ENCODE measurements at places on chromosomes 11 and 22.

- peak; percentile 61 for DNase-seq
Measured at GRCh38 chr11:61534933-61535839, 26.6 kb downstream of the LRRC10B start.

DNA sequence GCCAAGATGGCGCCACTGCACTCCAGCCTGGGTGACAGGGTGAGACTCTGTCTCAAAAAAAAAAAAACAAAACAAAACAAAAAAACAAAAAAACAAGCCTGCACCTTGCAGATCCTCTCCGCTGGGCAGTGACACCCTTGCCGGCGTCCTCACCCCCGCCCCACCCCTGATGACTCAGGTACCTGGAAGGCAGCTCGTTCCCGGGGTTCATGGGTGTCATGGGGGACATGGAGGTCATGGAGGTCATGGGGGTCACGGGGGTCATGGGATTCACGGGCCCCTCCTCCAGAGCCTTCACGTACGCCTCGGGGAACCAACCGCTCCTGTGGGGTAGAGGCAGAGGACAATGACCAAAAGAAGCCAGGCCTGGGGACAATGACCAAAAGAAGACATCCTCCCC lies 3.0 kb upstream of the SLC16A8 start:
- DNase-seq: no peak

DNA sequence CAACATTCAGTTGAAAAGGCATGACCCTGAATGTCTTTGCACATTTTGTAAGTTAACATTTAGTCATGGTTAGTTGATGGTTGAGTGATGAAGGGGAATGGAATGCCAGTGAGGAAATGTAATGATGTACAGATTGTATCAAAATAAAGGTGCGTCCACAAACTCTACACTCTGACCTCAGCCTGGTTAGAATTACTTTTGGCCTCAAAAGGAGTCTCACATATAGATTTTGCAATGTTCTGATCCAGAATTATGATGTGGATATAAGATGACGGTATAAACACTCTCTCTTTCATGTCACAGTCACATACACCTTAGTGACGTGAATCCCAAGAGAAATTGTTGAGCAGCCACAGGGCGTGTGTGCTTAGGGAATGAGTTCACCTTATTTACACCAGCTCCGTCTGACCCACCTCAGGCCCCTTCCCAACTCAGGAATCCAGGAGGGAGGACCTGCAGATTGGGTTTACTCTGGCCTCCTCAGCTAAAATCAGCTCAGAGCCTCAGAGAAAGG lies 100.1 kb downstream of the RDX start:
- no peak for DNase-seq

DNA sequence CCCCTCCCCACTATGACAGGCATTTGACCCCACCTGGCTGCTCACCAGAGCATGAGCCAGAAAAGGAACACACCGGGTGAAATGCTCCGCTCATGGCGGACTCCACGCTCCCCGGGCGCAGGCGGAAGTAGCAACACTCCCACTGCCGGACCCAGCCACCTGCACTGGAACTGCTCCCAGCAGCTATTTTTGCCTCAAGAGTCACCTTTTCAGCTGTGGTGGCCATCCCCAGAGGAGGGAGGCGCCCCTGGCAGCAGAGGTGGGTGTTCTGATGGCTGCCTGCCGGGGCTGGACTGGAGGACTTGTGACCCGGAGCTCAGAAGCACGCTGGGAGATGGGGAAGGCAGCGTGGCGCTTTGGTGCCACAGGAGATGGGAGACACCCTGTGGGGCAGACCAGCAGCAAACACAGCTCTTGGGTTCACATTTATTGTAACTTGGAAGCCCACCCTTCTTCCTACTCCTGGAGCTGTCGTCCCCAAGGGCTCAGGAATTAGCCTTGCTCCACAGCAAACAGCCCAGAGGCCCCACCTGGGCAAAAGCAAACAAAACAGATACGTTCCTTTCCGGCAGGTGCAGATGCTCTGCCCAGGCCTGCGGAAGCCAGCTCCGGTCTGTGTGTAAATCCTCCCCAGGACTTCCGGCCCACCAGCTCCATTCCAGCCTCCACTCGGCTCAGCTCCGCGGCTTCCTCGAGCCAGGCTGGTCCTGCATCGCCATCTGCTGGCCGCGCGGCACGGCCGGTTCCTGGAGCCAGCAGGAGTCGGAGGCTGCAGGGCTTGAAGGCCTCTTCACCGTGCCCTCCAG lies 3.7 kb downstream of the RPS19BP1 start:
- DNase-seq: peak; percentile 92

GRCh38 chr11:2305140-2305778 lies 3.4 kb downstream of the TSPAN32 start:
- peak; percentile 81 for DNase-seq

DNA sequence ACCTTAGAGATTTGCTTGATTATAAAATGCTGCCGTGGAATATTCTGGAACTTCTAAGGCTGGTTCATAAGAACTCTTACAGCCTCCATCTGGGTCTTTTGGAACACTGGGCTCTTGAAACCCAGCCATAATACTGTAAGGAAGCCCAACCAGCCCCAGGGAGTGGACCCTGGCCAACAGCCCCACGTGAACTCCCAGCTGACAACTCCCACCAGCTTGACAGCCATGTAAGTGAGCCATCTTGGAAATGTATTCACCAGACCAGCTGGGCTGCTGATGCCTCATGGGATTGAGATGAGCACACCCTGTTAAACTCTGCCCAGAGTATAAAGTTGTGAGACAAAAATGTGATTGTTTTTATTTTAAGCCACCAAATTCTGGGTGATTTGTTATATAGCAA lies 378.7 kb upstream of the RAG2 start:
- DNase-seq: no peak

GRCh38 chr22:32082331-32082730 lies 39.3 kb downstream of the SLC5A1 start:
- DNase-seq: no peak

DNA sequence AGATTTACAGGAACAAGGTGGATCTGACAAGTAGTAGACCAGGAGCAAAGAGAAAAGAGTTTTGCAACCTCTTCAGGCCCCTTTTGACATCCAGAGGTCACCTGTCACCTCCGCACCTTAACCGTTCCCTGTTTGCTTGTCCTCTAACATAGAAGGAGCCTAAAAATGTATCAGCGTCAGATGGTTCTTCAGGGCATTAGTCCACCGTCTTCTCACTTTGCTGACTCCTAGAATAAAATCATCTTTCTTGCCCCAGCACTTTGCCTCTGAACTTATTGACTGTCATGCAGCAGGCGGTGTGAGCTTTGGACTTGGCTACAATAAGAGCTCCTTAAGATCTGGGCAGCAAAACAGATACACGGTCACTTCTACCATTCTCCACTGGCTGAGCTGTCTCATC lies 339.7 kb upstream of the B3GAT1 start:
- DNase-seq: no peak

DNA sequence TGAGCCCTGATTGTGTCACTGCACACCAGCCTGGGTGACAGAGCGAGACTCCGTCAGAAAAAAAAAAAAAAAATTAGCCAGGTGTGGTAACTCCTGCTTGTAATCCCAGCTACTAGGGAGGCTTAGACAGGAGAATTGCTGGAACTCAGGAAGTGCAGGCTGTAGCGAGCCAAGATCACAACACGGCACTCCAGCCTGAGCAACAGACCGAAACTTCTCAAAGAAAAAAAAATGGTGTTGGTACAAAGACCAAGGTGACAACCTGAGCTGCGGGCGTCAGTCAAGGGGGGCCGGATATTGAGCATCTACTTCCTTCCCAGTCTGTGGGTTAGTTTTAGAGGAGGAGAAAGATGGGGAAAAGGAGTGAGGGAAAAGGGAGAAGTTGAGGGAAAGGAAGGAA lies 48.5 kb upstream of the HSPA8 start:
- DNase-seq: peak; percentile 71

- DNase-seq: no peak
Measured at GRCh38 chr11:103380031-103380430, 270.8 kb downstream of the DYNC2H1 start.

DNA sequence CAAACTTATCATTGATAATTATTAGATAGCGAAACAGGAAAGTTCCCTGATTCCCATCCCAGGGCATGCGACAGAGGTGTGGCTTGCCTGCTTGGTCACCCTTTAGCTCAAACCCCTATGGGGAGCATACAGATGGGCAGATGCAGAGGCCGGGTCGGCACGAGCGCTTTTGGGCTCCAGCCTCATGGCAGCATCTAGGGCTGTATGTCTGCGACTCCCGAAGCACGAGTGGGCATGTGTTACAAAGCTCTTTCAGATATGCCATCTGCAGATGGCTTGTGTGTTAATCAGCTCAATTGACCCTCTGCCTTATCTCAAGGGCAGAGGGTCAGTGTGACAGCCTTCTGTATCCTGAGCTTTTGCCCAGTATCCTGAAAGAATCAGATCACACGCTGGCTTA lies 2069.3 kb upstream of the RAG2 start:
- no peak for DNase-seq

DNA sequence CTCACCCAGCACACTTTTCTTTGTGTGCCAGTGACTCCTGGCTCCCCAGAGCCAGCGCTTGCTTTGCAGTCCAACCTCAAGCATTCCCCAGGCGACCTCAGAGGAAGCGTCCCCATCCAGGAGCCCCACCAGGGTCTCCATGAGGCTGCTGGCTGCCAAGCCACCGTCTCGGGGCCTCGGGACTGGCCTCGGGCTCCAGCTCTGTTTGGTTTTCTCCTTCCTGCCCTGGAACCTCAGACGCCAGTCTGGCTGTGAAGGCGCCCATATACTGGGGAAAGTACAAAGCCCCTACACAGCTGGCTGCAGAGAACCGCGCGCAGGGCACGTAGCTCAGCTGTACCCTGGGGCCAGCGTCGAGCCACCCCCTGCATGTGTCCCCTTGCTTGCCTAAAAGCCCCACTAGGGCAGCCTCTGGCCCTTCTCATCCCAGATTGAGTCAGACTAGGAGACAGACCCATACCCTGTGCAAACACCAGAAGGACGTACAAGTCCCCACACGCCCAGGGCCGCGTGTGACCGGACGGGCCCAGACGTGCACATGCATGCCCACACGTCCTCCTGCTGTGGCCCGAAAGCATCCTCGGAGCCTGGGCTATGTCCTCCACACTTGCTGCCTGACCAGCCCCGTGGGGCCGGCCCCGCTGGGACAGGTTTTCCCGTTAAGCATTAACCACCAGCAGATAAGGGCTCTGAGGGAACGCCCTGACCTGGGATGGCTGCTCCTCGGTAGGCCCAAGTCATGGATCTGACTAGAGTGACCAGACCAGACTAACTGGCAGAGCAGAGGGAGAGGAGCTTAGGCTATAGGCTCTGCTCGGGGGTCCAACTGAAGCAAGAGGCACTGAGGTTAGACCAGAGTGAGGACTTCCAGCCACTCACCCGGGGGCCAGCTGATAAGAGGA lies 4.2 kb upstream of the SYT8 start:
- DNase-seq: peak; percentile 35

GRCh38 chr11:35907648-35908431 lies 36.0 kb upstream of the LDLRAD3 start:
- DNase-seq: no peak

DNA sequence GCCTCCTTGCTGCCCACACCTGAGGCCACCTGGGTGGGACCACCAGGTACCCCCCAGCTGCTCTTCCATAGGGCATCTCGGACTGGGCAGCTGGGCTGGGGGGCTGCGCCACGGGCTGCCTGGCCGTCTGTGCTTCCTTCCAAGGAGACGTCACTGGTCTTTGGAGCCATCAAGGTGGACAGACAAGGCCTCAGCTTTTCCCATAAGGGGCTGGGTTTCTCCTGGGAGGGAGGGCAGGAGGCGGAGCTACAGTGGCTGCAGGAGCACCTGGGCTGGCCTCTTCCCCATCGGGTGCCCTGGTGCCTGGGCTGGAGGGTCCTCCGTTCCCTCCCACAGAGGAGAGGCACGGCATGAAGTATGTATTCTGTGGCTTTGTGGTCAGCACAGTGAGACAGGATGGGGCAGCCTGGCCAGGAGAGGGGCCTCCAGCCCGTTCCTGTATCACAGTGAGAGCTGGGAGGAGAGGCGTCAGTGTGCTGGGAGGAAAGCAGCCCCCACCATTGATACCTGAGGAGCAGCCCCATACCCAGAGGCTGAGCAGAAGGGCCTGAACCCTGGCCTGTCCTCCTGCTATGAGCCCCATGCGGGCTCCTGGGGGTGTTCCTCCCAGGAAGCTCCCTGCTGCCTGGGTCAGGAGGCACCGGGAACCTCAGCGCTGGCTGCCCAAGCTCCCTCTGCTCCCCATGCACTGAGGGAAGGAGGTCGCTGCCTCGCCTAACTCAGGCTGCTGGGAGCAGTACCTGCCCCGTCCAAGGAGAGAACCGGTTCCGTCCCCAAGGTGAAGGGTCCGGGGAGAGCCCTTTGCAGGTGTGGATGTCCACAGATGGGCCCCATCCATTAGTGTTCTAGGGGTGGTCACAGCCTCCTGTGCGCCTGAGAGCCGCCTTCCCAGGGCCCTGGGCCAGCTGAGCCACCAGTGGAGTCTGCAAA lies 1075.0 kb downstream of the BRD1 start:
- DNase-seq: no peak

DNA sequence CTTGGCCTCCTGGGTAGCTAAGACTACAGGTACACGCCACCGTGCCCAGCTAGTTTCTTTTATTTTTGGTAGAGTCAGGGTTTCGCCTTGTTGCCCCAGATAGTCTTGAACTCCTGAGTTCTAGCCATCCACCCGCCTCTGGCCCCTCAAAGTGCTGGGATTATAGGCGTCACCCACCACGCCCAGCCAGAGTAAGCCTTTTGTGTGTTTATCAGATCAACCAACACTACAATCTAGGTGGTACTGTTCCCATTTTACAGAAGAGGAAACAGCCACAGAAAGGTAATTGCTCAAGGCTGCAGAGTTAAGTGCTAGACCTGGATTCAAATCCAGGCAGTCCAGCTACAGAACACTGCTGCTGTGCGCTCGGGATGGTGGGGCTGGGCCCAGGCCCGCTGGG lies 3.1 kb downstream of the TOMM22 start:
- DNase-seq: no peak

- peak; percentile 58 for DNase-seq
Measured at GRCh38 chr11:7890417-7891172, 40.5 kb downstream of the OR10A6 start.

- no peak for DNase-seq
Measured at GRCh38 chr11:102426570-102426969, 26.0 kb downstream of the TMEM123 start.

DNA sequence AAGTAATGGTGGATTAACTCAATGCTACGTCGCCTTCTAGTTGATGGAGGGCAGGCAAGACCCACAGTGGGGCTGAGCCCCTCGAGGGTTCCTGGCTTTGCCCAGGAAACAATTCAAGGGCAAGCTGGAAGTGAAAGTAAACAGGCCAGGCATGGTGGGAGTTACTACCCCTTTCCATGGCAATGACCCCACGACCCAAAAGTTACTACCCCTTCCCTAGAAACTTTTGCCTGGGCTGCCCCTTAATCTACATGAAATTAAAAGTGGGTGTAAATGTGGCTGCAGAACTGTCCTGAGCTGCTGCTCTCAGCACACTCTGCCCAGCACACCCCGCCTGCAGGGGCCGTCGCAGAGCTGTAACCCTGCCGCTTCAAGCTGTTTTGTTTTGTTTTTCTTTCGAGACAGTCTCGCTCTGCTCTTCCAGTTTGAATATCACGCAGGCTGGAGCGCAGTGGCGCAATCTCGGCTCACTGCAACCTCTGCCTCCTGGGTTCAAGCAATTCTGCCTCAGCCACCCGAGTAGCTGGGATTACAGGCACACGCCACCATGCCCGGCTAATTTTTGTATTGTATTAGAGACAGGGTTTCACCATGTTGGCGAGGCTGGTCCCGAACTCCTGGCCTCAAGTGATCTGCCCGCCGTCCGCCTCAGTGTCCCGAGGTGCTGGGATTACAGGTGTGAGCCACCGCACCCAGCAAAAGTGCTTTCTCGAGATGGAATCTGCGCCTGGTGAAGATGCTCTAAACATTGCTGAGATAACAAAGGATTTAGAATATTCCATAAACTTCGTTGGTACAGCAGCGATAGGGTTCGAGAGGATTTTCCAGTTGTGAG lies 5.9 kb upstream of the RNH1 start:
- no peak for DNase-seq
